K562 (cell line): ENCODE measurements at places on chromosomes 3 and 15.
A peak's percentile ranks its signal among the peaks of the same experiment; 100 is the strongest.

GRCh38 chr15:89409184-89410038, 74.8 kb upstream of the POLG start:
- H3K27ac ChIP-seq: no peak overlapping the region
- no peaks in the 10 kb centered on the region for H3K36me3 ChIP-seq
- DNase-seq: no peak
- H3K27me3 ChIP-seq: peaks cover 55% of the 10 kb centered on the region
- H3K4me3 ChIP-seq: no peak overlapping the region

GRCh38 chr3:146929696-146930095, 324.6 kb upstream of the PLSCR5 start:
- H3K27me3 ChIP-seq: no peaks in the 10 kb centered on the region
- DNase-seq: no peak
- no peak overlapping the region for H3K27ac ChIP-seq
- no peaks in the 10 kb centered on the region for H3K4me1 ChIP-seq
- no peaks in the 10 kb centered on the region for H3K36me3 ChIP-seq

DNA sequence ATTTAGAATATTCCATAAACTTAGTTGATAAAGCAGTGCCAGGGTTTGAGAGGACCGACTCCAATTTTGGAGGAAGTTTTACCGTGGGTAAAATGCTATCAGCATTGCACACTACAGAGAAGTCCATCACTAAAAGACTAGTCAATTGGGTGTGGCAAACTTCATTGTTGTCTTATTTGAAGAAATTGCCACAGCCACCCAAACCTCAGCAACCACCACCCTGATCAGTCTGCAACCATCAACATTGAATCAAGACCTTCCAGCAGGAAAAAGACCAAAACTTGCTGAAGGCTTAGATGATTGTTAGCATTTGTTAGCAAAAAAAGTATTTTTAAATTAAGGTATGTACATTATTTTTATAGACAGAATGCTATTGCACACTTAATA, 60.5 kb downstream of the KLF13 start:
- H3K27ac ChIP-seq: no peak overlapping the region
- 0 out of 2 replicates have a peak, but pooled peaks cover 3% of the 10 kb centered on the region for H3K27me3 ChIP-seq
- H3K36me3 ChIP-seq: no peaks in the 10 kb centered on the region

DNA sequence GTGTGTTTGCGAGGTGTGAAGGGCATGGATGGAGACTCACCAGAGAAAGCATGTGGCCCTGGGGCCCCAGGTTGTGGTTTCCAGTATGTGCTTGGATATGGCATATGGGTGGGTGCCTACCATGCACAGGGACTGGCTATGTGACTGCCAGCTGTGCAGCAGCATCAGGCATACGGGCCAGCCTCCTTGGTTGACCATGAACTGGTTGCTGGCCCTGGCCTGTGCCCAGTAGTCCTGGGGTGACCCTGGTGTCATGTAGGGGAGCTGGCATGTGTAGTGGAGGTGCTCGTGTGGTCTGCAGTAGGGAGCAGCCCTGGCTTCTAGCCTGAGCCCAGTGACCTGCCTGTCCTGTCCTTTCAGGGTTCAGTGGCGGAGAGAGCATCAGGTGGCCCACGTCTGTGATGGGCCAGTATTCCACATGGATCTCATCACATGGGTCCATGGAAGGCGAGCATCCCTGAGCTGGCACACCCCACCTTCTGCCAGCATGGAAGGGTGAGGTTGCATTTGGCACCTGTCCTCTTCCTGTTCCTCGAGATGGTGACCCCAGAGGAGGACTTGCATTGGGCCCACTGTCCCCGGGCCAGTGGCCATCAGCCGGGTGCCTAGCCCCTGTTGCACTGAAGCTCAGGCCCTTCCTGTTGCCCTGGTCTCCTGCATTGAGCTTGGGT, 228.9 kb downstream of the SNRPN start:
- H3K27me3 ChIP-seq: no peaks in the 10 kb centered on the region
- DNase-seq: no peak

- no peaks in the 10 kb centered on the region for H3K27me3 ChIP-seq
- peaks cover 50% of the 10 kb centered on the region for H3K4me1 ChIP-seq
- peaks cover 41% of the 10 kb centered on the region; the same call in 2 of the 3 replicates for H3K36me3 ChIP-seq
- H3K4me3 ChIP-seq: no peak overlapping the region
- no peak overlapping the region for H3K27ac ChIP-seq
Measured at GRCh38 chr15:40770147-40770721, 454 bp downstream of the C15orf62 start.

DNA sequence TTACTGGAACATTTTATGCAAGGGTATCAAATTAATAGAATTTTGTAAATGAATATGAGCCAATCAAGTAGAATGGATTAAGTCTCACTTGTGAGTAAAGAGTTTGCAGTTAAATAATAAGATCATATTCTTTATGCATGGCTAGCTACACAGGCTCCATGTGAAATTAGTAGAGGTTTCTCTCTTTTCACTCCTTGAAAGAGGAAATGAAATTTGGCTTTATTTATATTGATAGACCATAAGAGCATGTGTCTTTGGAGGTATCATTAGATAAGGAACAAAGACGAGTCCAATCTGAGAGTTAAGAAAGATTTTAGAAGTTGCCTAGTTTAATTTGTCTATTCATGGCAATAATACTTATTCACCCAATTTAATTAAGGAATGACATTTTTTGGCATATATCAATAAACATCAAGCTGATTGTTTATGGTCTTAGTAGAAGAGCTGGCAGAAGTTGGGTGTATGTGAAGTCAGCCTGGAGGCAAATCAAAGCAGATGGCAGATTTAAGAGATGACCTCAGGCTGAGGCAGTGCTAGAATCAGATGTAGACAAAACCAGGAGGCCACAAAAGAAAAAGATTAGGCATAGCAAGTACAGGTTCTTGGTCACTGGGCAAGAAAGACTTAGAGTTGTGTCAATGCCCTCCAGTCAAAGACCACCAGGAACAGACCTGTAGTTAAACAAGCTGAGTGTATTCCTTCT, 406.5 kb upstream of the ARHGEF26 start:
- no peaks in the 10 kb centered on the region for H3K4me1 ChIP-seq
- no peaks in the 10 kb centered on the region for H3K36me3 ChIP-seq
- DNase-seq: no peak
- no peaks in the 10 kb centered on the region for H3K27me3 ChIP-seq

- no peak overlapping the region for H3K27ac ChIP-seq
- H3K4me1 ChIP-seq: no peaks in the 10 kb centered on the region
- H3K36me3 ChIP-seq: no peaks in the 10 kb centered on the region
- no peak for DNase-seq
Measured at GRCh38 chr15:92323525-92323924, 70.2 kb upstream of the ST8SIA2 start.

- H3K36me3 ChIP-seq: peaks cover 14% of the 10 kb centered on the region; the same call in 2 of the 3 replicates
- H3K4me3 ChIP-seq: no peak overlapping the region
- no peak for DNase-seq
- H3K27me3 ChIP-seq: no peaks in the 10 kb centered on the region
- no peak overlapping the region for H3K27ac ChIP-seq
Measured at GRCh38 chr15:88482263-88482662, 14.8 kb downstream of the MRPS11 start.

DNA sequence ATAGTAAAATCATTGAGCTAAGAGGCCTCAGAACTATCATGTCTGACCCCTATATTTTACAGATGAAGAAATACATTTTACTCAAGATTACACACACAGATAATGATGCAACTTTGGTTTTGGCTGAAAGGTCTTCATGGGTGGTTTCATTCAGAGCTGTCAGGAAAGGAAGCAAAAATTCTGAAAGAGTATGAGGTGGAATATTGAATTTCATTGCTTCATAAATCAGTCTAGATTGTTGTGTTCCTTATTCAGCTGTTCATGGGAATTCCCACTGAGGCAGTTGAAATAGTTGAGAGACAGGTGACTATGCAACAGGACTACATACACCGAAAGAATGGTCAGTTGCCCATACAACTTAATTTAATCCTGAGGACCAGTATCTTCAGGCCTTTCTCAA, 39.4 kb downstream of the CD200 start:
- H3K4me1 ChIP-seq: no peaks in the 10 kb centered on the region
- no peaks in the 10 kb centered on the region for H3K27me3 ChIP-seq
- H3K36me3 ChIP-seq: no peaks in the 10 kb centered on the region
- H3K27ac ChIP-seq: no peak overlapping the region

GRCh38 chr3:5349343-5349742, 161.8 kb downstream of the EDEM1 start:
- H3K4me3 ChIP-seq: no peak overlapping the region
- no peak overlapping the region; the same call in 2 of the 3 replicates for H3K27ac ChIP-seq
- no peaks in the 10 kb centered on the region for H3K4me1 ChIP-seq
- peak; percentile 44 for DNase-seq
- no peaks in the 10 kb centered on the region; the same call in 2 of the 3 replicates for H3K27me3 ChIP-seq

- no peaks in the 10 kb centered on the region for H3K36me3 ChIP-seq
- no peak overlapping the region for H3K4me3 ChIP-seq
- H3K27me3 ChIP-seq: peaks cover 26% of the 10 kb centered on the region; the same call in 1 of the 2 replicates
- H3K4me1 ChIP-seq: no peaks in the 10 kb centered on the region
- no peak for DNase-seq
Measured at GRCh38 chr15:31499236-31499952, 172.8 kb downstream of the KLF13 start.

DNA sequence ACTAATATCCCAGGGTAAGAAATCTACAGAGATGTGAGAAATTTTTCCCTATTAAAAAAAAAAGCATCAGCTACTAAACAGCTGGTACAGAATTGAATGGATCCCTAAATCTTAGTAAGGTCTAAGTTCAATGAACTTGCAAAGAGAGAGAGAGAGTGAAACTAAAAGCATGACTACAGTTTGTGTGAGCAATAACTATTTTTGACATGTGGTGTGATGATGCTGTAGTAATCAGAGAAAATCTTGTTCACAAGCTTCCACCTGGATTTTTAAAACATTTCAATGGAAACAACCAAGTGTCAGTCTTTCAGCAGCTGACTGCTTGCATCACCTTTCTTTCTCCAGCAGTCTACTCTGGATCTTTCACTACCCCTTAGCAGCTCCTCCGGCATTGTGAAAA, 45.2 kb upstream of the ABI3BP start:
- H3K4me1 ChIP-seq: no peaks in the 10 kb centered on the region
- no peak overlapping the region for H3K4me3 ChIP-seq
- no peaks in the 10 kb centered on the region for H3K27me3 ChIP-seq
- no peak overlapping the region for H3K27ac ChIP-seq

GRCh38 chr15:95590533-95591044, 739.9 kb upstream of the NR2F2 start:
- no peaks in the 10 kb centered on the region for H3K4me1 ChIP-seq
- H3K4me3 ChIP-seq: no peak overlapping the region
- no peak overlapping the region for H3K27ac ChIP-seq
- no peaks in the 10 kb centered on the region for H3K36me3 ChIP-seq

GRCh38 chr3:99686469-99686868, 48.1 kb downstream of the COL8A1 start:
- no peak overlapping the region for H3K4me3 ChIP-seq
- H3K27ac ChIP-seq: no peak overlapping the region
- H3K4me1 ChIP-seq: no peaks in the 10 kb centered on the region
- H3K27me3 ChIP-seq: no peaks in the 10 kb centered on the region

- H3K4me1 ChIP-seq: no peaks in the 10 kb centered on the region
- H3K27me3 ChIP-seq: no peaks in the 10 kb centered on the region
- no peak overlapping the region for H3K27ac ChIP-seq
- no peaks in the 10 kb centered on the region for H3K36me3 ChIP-seq
- no peak for DNase-seq
Measured at GRCh38 chr3:162263596-162263995, 767.0 kb downstream of the OTOL1 start.

GRCh38 chr3:190306513-190307163, 15.6 kb downstream of the CLDN1 start:
- H3K27me3 ChIP-seq: no peaks in the 10 kb centered on the region
- no peak overlapping the region for H3K4me3 ChIP-seq
- no peak for DNase-seq
- no peaks in the 10 kb centered on the region for H3K4me1 ChIP-seq
- H3K27ac ChIP-seq: no peak overlapping the region
- no peaks in the 10 kb centered on the region for H3K36me3 ChIP-seq

GRCh38 chr3:60657972-60658371, 593.3 kb downstream of the FHIT start:
- no peak for DNase-seq
- no peak overlapping the region for H3K4me3 ChIP-seq
- no peaks in the 10 kb centered on the region for H3K4me1 ChIP-seq

GRCh38 chr3:155934230-155934629, 63.8 kb downstream of the GMPS start:
- no peaks in the 10 kb centered on the region for H3K27me3 ChIP-seq
- H3K4me3 ChIP-seq: no peak overlapping the region
- H3K27ac ChIP-seq: no peak overlapping the region

- H3K27me3 ChIP-seq: no peaks in the 10 kb centered on the region
- H3K4me1 ChIP-seq: peaks cover 8% of the 10 kb centered on the region; the same call in 2 of the 3 replicates
- peak within 1 kb of the TSS; percentile 53; the same call in 2 of the 3 replicates for H3K27ac ChIP-seq
- peak within 1 kb of the TSS; percentile 49 for H3K4me3 ChIP-seq
- DNase-seq: peak; percentile 83
Measured at GRCh38 chr15:56464893-56465520, at the start of gene MNS1. TSS of gene MNS1 (minus strand) at chr15:56465137. CDS start at chr15:56464972, 165 bp downstream.

GRCh38 chr15:92166751-92167405, 226.8 kb upstream of the ST8SIA2 start:
- DNase-seq: no peak
- H3K4me1 ChIP-seq: no peaks in the 10 kb centered on the region
- H3K36me3 ChIP-seq: no peaks in the 10 kb centered on the region
- no peak overlapping the region for H3K4me3 ChIP-seq
- no peak overlapping the region for H3K27ac ChIP-seq
- H3K27me3 ChIP-seq: no peaks in the 10 kb centered on the region; the same call in 1 of the 3 replicates

DNA sequence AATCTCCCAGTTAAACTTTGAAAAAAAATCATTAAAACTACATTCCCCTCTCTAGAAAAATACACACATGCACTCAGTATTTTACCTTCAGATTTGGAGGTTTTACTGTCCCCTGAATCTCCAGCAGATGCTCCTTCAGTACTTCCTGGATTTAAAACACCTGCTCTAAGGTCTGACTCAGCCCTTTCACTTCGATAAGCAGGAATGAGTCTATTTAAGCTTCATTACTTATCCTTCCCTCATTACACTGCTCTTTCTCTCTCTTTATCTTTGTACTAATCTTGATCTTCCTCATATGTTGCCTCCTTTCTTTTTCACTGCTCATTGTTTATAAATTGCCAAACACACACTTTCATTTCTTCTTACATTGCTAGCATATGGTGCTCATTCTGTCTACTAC, 443.9 kb downstream of the DIPK2A start:
- no peaks in the 10 kb centered on the region for H3K27me3 ChIP-seq
- H3K4me1 ChIP-seq: no peaks in the 10 kb centered on the region
- no peak overlapping the region for H3K27ac ChIP-seq
- H3K36me3 ChIP-seq: no peaks in the 10 kb centered on the region
- no peak overlapping the region for H3K4me3 ChIP-seq

GRCh38 chr3:155492841-155493240, 199.4 kb upstream of the STRIT1 start:
- DNase-seq: no peak
- H3K27me3 ChIP-seq: peaks cover 9% of the 10 kb centered on the region
- no peak overlapping the region for H3K27ac ChIP-seq
- no peaks in the 10 kb centered on the region for H3K36me3 ChIP-seq
- H3K4me1 ChIP-seq: no peaks in the 10 kb centered on the region
- no peak overlapping the region for H3K4me3 ChIP-seq
